ENCODE measurements at places on chromosomes 12 and 14. TPM values are rescaled to one million over a fixed set of nuclear protein-coding genes. Genes with fewer than 3 reads are reported as not detected.

The METAP2 gene
- 52.6 TPM for total RNA-seq

DNA sequence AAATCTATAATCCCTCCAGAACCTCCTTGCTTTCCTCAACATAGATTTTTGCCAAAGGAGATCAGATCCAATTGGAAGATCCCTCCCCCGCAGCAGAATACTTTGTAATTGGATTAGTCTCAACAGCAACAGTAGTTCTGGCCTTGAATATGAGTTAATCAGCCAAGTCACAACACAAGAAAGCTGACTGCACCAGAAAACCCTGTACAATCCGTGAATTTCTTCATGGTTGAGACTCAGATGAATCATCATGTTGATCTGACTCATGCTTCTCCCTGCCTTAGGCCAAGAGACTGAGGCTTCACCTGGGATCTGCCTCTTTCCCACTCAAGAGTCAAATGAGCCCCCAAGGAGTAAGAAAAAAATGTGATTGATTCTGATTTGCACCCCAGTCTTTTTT lies 3.0 kb upstream of the METTL17 start:
- no peak for DNase-seq

The FAM181A gene
- not detected for total RNA-seq

DNA sequence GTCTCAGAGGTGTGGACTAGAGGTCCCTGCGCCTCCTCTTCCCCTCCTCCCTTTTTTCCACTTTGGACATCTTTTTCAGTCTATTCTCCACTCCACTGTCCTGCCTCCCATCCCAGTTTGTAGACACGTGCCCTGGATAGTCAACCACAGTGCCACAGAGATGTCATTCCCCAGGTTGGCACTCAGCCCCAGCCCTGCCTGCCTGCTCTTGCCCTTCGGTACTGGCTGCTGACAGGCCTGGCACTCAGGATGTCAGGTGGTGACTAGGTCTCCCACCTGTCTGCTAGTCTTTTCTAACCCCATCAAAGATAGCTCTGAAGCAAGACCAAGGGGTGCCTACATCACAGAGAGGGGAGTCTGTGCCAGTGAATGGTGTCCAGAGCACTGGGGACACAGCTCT lies 15.8 kb downstream of the KRT71 start:
- DNase-seq: no peak

The CRACR2A gene
- total RNA-seq: 2.8 TPM

- no peak for DNase-seq
These were observed 298.4 kb downstream of the SYT1 start for GRCh38 chr12:79162948-79163347.

DNA sequence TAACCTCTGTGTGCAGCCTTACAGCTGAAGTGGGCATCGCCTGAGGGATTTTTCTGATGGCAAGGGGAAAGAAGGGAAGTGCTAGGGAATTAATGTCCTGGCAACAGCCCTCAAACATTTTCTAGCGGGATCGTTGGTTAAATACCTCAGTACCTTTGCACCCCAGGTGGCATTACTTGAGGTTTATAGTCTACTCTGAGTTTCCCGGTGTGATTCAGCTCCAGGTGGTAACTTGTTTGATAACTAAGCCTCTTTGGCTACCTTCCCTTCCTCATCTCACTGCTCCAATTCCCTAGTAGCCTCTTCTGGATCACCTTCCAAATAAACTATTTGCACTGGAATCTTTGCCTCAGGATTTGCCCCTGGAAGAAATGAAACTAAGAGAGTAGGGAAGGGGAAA lies 237.0 kb upstream of the SSTR1 start:
- no peak for DNase-seq

Data from esophagus muscularis mucosa (tissue), 4 donors.